ENCODE measurements at places on chromosomes 1 and 21.

DNA sequence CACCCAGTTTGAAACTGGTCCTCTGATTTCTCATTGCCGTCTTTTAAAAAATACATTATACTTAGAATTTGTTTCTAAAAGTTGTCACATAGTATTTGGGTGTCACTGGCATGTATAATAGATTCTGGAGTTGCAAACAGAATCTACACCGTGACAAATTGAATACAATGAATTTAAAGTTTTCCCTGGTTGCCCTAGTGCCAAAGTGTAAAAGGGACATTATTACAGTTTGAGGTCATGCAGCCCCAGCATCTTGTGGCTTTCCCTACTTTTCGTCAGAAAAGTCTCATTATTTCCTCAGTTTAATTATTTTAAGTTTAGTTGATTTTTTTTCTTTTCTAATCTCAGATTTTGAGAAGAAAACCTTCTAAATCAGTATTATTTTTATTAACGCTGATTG is 155.9 kb downstream of the DISP1 start:
- DNase-seq, result no peak

DNA sequence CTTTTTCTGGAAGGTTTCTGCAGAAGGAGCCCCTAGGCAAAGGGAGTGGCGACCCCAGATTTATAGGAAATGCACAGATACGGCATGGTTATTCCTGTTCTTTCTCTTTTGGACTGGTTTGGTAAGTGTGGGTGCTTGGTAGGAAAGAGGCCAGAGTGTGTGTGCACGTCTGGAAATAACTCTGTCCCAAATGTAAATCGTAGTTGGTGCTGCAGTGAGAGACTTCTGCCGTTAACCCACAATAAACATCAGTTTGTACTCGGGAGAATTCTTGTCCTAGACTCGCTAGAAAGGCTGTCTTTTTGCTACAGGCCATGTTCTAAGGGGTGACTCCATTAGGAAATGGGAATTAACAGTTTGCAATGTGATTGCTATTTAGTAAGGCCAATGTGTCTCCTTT is 779 bp downstream of the SLC44A3 start:
- no peak for DNase-seq

DNA sequence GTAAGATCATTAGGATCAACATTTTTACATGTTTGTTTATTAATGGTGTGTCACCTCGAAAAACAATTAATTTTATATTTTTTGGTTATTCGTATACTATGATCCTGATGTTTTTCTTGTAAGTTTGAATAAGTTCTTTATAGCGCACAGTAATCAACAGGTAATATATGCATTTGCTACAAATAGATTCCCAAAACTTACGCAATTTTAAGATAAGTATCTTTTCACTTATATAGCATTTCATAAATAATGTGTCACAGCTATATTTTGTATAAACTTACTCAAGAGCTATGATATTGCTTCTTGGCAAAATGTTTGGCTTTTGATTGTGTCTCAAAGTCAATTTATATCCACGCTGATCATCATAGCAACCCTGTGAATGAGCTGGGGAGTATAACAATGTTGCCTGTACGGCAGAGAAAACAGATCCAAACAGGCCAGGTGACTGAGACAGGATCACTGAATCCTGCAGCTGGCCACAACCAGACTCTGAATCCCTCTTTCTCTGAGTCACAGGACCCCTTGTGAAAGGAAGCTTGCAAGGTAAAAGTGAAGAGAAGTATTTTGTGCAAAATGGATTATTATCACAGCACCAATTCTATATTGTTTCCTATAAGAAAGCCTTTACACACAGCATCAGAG is 48.6 kb downstream of the GNG12 start:
- DNase-seq, result no peak

DNA sequence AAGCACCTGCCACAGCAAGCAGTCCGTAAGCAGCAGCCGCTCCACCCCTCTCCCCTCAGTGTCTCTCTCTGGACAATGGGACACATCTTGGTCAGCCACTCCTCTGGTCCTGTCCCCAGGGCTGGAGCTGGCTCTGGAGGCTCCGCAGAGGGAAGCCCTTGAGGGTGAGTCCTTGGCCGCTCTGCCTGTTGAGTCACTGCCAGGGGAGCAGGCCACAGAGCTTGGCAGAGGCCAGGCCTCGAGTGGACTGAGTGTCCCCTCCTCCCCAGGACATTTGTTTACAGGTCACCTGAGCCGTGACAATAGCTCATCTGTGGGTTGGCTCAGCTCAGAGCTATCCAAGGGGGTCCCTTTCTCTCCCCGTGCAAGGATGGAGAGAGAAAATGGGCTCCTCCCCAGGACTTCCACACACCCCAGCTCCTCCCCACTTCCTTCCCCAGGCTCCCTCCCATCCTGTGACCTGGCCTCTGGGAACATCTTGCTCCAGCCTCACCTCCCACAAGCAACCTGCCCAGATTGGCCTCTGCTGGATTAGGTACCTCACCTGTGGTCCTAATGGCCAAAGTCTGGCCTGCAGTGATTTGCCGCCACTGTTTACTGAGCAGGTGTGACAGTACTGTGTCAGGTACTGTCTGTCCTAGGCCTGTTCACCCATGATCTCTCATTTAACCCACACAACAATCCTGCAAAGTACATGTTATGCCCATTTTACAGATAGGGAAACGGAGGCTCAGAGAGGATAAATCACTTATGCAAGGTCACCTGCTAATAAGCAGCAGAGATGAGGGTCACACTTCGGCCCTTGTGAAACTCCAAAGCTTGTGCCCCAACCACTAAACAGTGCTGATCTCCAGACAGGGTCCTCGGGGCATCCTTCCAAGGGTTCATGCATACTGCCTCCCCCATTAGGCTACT is 4.8 kb downstream of the FAM131C start:
- no peak for DNase-seq

- no peak for DNase-seq
Measured at GRCh38 chr1:56496821-56497772, 82.3 kb downstream of the PLPP3 start.

DNA sequence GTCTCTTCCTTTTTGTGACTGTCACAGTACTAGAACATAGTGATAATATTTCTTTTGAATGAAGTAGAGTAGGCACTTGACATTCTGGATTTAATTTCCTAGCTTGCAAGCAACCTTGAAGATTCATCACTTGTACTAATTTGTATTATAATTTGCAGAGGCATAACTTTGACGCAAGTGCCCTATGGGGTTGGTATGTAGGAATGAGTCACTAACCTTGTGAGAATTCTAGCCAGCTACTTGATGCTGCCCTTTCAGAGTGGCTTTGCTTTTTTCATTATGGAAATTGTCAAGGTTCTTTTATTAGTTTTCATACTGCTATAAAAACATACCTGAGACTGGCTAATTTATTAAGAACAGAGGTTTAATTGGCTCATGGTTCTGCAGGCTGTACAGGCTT is 13.7 kb upstream of the DPH5 start:
- DNase-seq, result no peak

- no peak for DNase-seq
Measured at GRCh38 chr21:38420140-38420539, 78.1 kb downstream of the ERG start.

Measured in WERI-Rb-1 (cell line).